ENCODE measurements at places on chromosomes 12 and 14.

- DNase-seq: no peak
Measured at GRCh38 chr12:116265351-116266147, 11.9 kb downstream of the MED13L start.

- no peak for DNase-seq
Measured at GRCh38 chr12:27252934-27253333, 8.8 kb downstream of the STK38L start.

DNA sequence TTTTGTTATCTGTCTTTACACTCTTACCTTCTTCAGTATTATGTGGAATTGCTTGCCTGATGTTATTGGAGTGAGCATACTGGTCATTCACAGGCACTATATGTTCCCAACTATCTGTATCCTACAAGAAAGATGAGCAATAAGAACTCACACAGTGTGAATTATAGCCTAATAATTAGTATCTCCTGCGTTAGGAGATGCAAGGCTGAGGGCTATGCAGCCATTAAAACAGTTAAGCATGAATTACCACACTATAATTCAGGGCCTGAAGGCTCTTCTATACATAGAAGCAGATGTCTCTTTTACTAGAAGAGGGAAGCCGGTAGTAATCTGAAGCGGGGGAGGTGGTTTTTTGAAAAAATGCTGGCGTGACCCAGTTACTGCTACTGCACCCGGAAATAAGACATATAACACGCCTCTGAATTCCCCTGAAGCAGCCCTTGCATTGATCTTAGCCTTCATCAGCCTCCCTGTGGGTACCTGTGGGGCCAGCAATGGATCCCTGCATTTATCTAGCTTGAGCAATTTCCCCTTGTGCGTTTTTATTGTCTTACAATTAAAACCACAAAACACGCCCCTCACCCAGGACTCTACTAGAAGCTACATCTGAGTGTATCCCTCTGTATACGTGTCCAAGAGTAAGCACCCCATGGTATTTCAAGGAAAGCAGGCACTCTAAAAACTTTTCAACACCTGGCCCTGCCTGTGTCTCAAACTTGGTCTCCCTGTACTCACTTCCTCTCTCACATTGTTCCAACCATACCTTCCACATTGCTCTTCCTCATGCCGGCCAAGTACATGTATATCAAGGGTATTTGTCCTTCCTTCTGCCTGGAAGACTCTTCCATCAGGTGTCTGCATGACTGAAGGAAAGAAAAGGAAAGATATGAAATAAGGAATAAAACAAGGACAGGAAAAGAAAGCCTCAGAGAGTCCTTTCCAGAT lies 210.9 kb upstream of the ARID2 start:
- peak; percentile 32 for DNase-seq

- DNase-seq: no peak
Measured at GRCh38 chr14:20436363-20436755, 393 bp upstream of the KLHL33 start.

DNA sequence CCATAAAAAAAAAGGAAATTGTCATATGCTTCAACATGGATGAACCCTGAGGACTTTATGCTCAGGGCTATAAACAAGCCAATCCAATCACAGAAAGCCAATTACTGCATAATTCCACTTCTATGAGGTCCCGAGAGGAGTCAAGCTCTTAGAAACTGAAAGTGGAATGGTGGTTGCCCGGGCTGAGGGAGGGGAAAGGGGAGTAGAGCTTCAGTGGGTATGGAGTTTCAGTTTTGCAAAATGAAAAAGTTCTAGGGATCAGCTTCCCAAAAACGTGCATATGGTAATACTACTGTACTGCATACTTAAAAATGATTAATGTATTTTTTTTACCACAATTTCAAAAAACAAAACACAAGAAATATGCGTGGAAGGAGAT lies 52.0 kb downstream of the RNF34 start:
- DNase-seq: no peak

- no peak for DNase-seq
Measured at GRCh38 chr14:75578786-75579337, 442 bp downstream of the FLVCR2 start.

GRCh38 chr12:95731519-95731958 lies 59.0 kb downstream of the NTN4 start:
- DNase-seq: no peak

- no peak for DNase-seq
Measured at GRCh38 chr12:43291516-43291915, 260.5 kb downstream of the ADAMTS20 start.

DNA sequence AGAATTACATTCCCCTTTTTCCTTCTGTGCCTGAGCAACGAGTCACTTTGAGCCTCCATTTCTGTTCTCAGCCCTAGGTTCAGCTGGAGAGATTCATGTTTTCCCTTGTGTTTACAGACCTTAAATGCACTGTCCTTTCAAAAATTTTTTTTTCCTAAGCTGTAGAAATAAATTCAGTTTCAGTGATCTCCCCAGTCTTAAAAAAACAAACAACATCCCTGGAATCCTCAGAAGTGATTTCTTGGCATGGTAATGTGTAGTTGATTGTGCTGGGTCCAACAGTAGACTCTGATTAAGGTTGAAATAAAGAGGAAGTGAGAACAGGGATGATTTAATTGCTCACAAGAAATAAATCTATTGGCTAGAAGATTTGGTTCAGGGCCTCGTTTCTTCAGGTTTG lies 89.3 kb downstream of the NTN4 start:
- DNase-seq: no peak

- no peak for DNase-seq
Measured at GRCh38 chr12:130014485-130014807, 110.6 kb upstream of the TMEM132D start.

- DNase-seq: no peak
Measured at GRCh38 chr12:122859303-122860039, 24.2 kb downstream of the HIP1R start.

DNA sequence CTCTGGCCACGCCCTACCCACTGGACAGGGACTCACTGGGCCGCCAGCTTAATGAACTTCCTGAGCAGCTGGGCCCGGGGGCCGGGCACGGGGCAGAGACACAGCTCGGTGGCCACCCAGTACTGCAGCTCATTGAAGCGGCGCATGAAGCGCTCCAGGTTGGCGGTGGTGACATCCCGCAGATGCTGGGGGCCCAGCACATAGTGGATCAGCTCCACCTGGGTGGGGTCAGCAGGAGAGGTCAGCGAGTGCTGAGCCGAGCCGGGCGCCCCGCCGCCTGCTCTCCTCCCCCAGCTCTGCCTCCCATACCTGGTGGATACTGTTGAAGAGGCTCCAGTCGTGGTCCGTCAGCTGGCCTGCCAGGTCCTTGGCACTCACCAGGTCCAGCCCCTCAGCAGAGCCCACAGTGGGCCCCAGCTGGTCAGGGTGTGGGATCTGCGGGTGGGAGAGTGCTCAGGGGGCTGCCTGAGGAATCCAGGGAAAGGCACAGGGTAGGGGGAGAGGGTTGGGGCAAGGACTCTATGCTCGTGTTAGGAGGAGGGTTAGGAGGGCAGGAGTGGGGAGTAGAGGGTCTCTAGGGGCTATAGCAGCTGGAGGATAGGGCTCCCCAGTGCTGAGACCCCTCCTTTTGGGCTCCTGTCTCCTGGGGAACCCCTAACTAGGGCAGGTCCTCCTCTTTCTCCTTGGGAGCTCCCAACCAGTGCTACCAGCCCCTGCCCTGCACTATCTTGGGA lies 15.5 kb upstream of the ENDOU start:
- DNase-seq: no peak

DNA sequence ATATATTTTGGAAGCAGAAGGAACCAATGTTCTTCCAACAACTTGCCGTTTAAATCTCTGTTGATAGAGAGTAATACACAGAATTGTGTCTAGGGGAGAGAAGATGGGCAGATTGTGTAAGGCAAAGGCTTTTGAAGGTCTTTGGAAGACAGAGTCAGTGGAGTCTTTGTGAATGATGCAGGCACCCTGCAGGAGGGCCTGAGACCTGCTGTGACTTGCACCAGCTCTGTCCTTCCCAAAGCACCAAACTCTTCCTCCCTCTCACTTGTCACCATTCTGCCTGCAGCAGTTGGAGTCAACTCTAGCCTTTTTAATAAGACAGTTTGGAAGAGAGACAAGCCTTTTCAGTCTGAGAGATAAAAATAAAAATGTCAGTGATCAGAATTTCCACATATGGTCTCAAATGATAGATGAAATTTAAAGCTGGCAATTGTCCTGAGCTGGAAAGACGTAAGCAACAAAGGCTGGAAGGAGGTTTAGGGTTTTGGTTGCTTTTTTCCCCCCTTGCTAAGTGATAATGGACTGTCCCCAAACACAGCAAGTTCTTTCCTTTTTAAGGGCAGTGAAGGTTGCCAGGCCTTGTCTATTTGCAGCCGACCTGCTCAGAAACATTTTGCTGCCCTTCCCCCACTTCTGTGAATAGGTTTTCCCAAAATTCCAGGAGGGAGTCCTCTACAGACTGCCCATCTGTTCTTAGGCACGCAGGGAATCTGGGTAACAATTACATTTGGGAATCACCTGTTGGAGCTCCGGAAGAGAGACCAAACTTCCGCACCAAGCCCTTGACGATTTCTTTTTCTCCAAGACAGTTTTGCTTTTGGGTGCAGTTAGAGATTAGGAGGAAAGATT lies 103.0 kb upstream of the NTF3 start:
- no peak for DNase-seq

GRCh38 chr14:85402569-85403162 lies 127.3 kb upstream of the FLRT2 start:
- DNase-seq: no peak

GRCh38 chr12:42161529-42161928 lies 16.9 kb upstream of the GXYLT1 start:
- no peak for DNase-seq

GRCh38 chr14:55762595-55763232 lies 182.7 kb downstream of the KTN1 start:
- no peak for DNase-seq

DNA sequence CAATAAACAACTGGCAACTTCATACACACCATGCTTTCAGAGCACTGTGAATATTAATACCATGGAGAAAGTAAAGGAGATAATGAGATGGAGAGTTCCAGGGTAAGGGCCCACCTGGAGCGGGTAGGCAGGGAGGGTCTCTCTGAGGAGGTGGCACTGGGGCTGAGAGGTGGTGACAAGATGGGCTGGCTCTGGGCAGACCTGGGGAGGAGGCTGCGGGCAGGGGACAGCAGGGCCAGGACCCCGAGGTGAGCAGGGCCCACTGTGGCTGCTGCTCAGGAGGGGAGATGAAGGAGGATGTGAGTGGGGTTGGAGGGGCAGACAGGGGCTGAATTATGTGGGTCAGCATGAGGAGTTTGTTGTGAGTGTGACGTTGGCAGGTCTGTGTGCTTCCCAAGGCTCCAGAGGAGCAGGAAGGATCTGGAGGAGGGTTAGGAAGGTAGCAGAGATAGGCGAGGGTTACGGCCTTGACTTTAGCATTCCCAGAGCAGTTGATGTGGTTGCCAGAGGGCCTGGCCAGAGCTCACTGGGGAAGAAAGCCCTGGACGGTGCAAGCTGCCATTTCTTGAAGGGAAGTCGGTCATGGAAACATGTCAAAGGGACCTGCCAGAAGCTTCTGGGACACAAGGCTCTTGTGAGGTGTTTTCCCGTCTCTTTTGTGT lies 88.2 kb downstream of the CACNA1C start:
- no peak for DNase-seq

DNA sequence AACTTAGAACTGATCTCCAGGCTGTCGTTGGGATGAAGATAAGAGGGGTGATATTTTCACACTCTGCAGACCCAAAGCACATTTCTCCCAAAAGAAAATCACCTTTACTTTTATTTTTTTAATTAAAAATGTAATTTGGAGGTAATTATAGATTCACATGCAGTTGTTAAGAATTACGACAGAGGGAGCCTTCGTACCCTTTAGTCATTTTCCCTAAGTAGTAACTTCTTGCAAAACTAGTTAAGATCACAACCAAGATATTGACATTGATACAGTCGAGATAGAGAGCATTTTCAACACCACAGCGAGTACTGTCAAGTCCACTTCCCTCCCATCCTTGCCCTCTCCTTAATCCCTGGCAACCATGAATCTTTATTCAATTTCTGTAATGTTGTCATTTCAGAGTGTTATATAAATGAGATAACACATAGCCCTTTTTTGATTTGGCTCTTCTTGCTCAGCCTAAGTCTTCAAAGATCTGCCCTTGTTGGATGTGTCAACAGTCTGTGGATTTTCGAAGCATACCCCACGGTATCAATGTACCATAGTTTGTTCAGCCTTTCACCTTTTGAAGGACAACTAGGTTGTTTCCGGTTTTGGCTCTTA lies 39.6 kb downstream of the DNAH10 start:
- no peak for DNase-seq

DNA sequence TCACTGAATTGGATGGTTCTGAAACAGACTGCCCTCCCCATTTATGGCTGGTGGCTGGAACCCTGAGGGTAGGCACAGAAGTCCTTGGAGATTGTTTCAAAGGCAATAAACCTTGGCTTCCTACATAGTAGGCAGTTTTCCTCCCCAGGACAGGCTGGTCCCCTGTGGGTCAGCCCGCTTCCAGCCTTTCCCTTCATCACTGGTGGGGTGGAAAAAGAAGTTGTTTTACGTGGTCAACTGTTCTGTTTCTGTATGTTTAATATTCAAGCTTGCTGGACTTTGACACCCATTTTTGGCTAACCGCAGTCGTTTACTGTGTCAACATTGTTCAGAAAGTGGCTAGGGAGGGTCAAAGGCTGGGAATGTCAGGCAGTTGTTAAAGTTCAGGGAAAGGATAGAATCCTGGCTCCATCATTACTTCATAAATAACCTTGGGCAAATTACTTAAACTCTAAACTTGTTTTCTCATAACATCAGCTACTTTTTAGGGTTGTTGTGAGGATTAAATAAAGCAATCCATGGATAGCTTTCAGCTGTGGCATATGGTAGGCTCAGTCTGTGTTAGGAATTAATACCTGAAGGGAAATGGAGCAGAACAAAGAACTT lies 2.4 kb downstream of the KLHDC2 start:
- DNase-seq: no peak

GRCh38 chr14:55722054-55722453 lies 142.0 kb downstream of the KTN1 start:
- no peak for DNase-seq

DNA sequence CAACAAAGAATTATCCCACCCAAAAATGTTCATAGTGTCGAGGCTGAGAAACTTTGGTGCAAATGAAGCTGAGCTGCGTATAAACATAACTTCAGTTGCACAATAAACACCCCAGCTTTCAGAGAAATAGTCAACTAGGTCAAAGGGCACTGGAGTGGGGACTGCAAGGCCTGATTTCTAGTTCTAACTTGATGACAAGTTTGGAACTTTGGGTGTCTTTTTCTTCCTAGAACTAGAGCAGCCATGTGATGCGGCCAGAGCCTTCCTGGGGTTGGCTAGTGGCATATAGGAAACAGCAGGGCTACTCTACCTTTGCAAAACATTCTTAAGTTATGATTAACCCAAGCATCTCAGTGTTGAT lies 298.4 kb upstream of the AMIGO2 start:
- no peak for DNase-seq

- no peak for DNase-seq
Measured at GRCh38 chr14:90302529-90303303, 29.0 kb downstream of the NRDE2 start.

DNA sequence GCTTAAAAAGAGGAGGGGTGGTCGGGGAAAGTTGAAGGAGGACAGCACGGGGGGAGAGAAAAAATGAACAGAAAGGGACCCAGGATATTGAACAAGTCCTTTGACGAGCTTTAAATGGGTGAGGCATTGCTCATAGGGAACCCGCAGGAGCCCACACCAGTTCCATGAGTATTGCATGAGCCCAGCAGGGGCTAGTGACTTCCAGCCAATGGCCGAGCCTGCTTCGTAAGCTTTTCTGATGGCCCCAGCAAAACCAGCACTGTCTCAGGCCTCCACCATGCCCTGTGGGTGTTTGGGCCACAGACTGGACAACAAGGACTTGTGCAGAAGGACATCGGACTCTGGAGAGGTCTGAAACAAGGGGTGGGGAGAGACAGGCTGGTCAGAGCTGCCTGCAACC lies 109.5 kb downstream of the ZFP36L1 start:
- DNase-seq: no peak
